ENCODE measurements at places on chromosomes 2 and 18.

- DNase-seq = no peak
These were observed 141.0 kb upstream of the BCL2L11 start for GRCh38 chr2:110979471-110980338.

DNA sequence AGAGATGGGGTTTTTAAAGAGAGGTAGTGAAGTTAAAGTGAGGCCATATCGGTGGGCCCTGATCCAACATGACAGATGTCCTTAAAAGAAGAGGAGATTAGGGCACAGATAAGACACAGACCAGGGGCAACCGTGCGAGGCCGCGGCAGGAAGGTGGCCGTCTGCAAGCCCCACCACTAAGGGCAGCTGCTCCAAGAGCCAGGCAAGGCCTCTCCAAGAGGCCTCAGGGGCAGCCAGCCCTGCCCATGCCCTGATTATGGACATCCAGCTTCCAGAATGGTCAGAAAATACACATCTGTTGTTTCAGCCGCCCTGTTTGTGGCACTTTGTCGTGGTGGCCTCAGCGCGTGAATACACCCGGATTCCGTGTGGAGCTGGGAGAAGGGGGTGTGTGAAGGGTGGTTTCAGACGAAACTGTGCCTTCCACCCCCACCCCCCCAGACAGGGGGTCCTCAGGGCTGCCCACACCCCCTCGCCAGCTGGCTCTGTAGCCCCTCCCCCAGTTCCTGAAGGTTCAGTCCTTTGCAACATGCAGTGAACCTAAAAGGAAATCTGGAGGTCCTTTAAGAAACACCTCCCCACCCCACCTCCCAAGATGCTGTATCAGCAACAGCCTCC lies 74.1 kb upstream of the SMAD7 start:
- DNase-seq = no peak

- DNase-seq = no peak
These were observed 102.0 kb upstream of the EFEMP1 start for GRCh38 chr2:56025469-56026193.

DNA sequence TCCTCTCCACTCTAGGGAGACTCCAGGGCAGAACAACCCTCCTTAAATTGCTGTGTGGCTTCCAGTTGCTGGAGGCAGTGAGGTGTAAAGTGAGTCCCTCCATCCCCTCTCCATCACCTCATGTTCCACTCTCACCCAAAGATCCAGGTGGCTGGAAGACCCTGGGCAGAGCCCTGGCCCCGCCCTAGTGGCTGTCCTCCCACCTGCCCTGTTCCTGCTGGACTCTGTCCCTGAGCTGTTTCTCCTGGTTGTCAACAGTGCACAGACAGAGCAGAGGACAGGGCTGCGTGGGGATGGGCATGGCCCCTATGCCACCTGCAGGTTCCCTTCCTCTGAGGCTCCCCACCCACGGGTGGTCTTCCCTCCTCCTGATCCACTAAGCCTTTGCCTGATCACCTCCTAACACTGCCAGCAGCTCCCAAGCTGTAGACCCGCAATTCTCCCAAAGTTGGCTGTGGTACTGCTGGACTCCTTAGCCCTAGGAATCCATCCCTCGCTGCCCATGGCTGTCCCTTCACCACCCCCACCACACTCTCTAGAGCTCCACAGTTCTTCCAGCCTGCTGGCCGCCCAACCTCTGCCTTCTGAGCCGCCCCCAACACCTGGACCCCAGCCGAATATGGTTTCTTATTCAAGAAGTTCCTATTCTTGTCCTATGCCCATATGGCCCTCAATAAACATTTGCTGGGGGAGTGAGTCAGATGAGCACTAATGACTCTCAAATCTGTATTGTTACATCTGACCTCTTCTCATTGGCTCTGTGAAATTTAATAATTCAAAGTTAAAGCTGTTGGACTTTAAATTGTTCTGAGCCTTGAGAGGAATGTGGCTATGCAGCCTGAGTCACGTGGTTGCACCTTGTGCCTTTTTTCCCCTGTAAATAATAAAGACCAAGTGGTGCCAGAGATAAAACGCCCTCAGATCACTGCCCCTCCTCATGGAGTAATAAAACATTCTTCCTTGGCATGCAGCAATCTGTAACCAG lies 260.0 kb upstream of the HS6ST1 start:
- DNase-seq = no peak

DNA sequence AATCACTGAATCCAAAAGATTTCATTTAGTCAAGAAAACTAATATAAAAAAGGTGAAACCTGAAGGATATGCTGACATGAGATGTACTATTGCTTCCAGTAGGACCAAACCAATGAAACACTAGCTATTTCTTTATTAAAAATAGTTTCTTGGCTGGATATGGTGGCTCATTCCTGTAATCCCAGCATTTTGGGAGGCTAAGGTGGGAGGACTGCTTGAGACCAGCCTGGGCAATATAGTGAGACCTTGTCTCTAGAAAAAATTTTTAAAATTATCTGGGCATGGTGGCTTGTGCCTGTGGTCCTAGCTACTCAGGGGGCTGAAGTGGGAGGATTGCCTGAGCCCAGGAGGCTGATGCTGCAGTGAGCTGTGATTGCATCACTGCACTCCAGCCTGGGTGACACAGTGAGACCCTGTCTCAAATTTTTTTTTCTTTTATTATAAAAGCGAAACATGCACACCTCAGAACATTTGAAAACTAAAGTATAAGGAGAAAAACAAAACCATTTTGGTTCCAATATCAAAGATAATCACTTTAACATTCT lies 266.2 kb downstream of the TGIF1 start:
- DNase-seq = no peak

- no peak for DNase-seq
These were observed 169.2 kb downstream of the GLI2 start for GRCh38 chr2:120904830-120905234.

DNA sequence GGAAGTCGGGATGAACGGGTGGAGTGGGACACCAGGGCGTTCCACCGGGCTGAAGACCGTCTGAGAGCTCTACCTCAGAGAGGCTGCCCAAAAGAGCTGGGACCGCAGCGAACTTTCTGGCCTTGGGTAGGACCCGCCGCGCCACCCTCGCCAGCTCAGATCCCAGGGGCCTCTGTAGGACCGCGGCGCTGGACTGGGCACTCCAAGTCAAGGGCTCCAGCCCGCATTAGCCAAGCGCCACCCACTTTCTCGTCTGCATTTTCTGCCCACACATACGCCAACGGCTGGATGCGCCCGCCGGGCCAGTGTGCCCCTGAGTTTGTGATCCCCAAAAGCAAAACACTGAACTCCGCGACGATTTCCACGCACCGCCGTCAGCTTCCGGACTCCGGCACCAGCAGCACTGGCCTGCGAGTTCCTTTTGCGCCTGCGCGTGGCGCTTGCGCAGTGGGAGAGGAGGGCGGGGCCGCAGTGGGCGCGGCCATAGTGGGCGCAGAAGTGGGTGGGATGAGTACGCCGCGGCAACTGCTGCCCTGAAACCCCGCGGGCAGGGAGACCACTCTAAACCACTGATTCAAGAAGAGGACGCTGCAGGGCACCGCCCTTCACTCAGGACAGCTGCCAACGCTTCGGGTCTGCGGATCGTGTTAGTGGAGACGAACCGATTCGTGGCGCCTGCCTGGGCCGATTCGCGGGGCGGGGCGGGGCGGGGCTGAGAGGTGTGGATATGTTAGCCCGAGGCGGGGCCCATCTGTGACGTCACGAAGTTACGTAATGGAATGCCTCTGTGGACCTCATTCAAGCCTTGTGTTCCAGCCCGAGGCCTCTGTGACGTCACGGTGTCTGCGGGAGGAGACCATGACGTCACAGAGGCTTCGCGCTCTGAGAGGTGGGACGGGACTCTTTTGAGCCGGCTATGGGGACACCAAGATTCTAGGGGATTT lies 10.5 kb downstream of the OSR1 start:
- DNase-seq = peak; percentile 95

DNA sequence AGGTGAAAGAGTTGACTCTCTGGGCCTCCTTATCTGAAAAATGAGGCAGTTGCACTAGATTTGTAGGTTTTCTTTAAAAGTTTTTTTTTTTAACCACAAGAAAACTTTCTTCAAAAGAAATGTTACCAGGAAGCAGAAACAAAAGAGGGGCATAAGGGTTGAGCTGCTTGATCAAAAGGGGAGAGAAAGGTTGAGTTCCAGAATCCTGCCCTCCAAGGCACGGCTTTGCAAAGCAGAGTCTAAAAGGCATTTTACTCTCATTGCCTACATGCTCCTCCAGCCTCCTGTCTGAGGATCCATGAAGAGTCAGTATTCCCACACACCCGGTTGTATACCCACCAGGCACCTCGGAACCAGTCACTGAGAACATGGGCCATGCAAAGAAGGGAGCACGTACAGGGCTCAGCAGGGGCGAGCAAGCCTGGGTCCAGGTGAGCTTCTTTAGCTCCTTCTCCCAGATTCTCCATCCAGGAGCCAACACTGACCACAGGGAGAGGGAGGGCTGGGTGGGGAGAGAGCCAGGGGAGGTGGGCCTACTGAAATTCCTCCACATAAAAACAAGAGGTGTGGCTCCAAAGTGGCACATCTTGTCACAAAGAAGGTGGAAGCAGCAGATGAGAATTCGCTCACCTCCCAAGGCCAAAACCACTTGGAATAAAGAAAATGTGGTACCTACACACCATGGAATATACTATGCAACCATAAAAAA lies 116.0 kb upstream of the EPC2 start:
- no peak for DNase-seq

All from neural progenitor cell (in vitro differentiated cells).